ENCODE measurements at places on chromosomes 7 and 10.

DNA sequence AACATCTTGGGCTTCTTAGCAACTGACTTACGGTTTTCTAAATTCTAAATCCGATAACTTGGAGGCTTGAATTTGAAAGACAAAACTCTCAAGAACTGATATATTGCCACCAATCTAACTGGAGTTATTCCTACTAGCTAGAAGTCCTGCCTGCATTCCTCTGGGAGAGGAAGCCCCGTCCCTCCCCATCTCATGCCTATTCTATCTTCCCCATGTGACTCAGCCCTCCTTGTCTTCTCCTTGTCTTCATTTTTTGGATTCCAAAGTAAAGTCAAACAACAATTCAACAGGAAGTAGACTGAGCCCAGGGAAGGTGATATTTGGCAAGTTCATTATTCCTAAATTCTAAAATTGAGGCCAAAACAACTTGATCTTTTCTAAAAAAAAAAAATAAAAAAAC is 587.7 kb downstream of the KCNMA1 start:
- DNase-seq = no peak

- DNase-seq = no peak
Observed at GRCh38 chr7:106634958-106635357, 26.0 kb downstream of the CCDC71L start.

DNA sequence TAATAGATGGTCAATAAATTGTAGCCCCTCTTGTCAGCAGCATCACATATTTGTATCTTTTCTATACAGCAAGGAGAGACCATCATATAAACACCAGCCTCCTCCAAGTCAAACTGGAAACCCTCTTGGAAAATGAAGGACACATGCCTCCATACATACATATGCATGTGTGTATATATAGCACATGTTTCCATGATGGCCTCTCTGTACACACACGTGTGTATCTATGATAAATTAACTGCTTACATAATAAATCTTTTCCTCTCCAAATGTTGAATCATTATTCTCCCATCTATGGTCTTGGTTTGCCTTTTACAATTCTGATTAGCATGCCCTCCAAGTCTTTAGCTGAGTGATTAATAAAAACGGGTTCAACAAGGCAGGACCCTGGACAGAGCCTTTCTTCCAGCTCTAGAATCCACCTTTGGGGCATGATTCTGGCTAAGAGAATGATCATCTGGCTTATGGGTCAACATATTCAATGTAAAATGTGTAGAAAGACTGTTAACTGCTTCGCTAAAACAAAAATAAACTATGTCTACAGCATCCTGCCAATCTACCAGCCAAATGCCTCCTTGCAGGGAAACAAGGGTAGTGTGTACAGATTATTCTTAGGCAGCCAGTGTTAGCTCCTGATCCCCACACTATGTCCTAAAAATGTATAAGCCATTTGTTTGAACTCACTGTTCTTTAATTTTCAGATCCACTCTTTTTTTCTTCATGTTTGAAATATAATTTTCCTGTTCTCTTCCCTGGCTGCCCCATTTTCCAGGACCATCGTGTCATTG is 70.0 kb downstream of the CRTAC1 start:
- no peak for DNase-seq

DNA sequence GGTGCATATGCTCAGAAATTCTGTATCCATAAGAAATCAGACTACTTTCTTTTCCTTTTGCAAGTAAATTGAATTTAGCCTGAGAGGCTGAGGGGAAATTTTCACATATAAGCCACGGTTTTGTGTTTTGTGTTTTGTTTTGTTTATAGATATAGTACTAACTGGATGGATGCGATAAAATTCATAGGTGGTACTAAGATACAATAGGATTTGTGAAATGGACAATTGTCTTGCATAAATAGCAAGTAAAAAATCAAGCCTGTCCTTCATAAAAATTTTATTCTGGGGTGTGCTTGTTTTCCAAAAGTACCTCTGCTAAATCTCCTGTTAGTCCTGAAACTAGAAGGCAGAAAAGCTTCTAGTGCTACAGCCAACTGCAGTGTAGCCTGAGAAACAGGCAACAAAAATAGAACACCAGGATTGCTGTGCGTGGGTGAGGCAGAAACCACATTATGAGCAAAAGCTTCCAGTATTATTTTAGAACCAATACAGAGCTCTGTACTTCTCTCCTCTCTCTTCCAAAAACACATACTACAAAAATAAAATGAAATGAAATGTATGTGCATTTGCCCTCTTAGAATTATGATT is 634 bp upstream of the HDAC9 start:
- no peak for DNase-seq

GRCh38 chr7:50762337-50762736 is 20.4 kb downstream of the GRB10 start:
- DNase-seq = no peak

GRCh38 chr7:33339074-33339790 is 209.9 kb downstream of the BBS9 start:
- DNase-seq = no peak

DNA sequence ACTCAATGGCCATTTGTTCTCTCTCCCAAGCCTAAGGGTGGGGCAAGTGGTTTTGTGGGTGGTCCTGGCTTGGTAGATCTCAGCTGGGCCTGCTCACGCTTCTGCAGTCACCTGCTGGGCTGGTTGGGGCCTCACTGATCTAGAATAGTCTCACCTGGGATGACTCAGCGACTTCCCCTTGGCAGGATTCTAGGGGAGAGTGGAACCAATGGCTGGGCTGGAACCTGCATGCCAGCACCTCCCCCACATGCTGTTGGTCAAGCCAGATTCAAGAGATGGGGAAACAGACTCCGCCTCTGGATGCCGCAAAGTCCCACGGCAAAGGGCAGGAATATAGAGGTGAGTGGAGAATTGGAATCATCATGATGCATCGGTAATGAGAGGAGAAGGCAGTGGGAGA is 292.9 kb upstream of the NPVF start:
- no peak for DNase-seq

DNA sequence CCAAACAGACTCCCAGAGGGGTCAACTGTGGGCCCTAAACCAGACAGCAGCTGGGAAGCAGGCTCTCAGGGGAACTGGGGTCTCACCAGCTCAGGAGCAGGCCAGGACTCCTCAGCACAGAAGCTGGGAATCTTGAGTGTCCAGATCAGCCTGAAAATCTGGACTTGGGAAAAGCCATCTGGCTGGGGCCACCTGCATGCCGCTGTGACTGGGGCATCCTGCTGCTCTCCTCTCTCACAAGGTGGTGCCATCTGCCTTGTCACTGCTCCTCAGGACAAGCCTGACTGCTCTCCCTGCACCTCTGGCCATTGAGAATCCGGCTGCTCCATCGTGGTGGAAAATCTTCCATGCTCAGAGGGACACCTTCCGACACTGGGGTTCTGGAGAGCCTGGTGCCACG is 141.4 kb downstream of the PLPP4 start:
- no peak for DNase-seq

DNA sequence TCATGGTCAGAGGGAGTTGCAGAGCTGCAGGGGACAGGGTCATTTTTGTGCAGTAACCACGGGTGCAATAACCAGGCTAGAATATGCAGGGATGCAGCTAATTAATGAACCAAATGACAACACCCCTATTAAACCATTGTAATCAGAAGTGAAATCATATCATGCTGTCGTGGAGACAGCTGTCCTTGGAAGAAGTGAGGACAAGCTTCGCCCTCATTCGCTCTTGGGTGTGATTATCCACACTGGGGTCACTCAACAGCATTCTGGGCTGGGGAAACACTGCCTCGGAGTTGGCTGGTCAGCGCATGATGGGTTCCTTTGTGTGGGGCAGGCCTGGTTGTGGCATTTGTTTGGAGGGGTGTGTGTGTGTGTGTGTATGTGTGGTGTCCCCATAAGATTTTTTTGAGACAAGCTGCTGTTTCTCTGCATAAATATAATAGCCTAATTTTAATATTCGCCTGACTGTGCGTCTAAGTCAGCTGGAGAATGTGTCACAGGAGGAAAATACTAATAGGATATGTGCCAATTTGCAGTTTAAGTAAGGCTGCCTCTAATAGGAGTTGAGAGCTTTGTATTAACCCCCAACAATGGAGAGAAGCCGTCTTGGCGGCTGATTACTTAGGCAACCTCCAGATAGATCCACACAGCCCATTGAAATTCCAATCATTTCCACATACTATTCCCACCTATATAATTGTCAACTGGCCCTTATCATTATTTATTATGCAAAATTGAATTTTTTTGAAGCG is 149.4 kb downstream of the DNAJB6 start:
- DNase-seq = no peak

- no peak for DNase-seq
Observed at GRCh38 chr10:19021162-19021561, 27.4 kb upstream of the MALRD1 start.

- no peak for DNase-seq
Observed at GRCh38 chr7:106552645-106553445, 108.1 kb downstream of the CCDC71L start.

DNA sequence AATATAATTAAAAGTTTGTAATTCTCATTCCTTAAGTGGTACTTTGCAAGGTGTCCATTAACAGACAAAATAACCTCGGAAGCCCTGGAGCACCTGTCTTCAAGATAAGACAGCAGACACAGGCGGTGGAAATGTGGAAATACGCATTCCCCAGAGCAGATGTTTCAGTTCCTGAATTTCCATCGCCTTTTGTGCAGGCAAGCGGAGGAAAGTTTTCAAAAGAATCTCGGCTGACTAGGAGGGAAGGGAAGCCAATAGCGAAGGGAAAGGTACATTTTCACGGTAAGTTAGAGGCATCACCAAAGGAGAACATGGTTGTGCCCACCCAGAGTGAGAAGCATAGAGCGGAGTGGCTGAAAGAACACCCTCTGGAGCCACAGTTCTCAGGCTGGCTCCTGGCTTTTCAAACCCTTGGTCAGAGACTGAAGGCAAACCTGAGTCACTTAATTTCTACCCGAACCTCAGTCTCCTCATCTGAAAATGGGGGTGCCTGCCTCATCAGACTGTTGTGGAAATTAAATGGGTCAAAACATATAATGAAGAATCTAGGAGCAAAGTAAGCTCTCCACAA is 13.6 kb downstream of the CPA1 start:
- DNase-seq = no peak

- peak; percentile 55 for DNase-seq
Observed at GRCh38 chr10:10642751-10643150, 374.9 kb upstream of the CELF2 start.

GRCh38 chr10:12841426-12841825 is 160.1 kb downstream of the CCDC3 start:
- no peak for DNase-seq

DNA sequence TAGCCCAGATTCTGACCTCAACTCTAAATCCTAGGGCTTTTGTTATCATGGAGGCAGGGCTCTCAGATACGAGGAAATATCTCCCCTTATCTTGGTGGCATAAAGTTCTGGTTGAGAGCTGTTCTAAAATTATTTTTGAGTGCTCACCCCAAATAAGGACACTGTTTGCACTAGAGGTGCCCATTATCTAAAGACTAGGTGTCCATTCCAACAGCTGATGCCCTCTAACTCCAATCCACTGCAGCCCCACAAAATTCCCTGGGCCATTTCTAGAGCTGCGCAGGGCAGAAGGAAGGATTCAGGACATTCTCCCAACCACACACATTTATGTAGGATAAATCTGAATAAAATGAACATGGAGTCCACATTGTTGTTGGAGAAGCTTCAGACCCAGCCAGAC is 301.9 kb downstream of the FGFR2 start:
- DNase-seq = no peak

DNA sequence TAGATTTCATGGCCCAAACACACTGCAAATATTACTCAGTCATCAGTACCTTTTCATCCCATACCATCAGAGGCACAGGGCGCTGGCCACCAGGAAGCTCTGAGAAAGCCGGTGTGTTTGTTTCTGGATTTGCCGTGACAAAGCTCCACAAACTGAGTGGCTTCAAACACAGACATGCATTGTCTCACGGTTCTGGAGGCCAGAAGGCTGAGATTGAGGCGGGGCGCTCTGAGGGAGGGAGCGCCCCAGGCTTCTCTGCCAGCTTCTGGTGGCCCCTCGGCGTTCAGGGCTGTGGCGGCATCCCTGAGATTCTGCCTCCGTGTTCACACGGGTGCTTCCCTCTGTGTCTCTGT is 3.7 kb upstream of the TTYH3 start:
- DNase-seq = no peak

DNA sequence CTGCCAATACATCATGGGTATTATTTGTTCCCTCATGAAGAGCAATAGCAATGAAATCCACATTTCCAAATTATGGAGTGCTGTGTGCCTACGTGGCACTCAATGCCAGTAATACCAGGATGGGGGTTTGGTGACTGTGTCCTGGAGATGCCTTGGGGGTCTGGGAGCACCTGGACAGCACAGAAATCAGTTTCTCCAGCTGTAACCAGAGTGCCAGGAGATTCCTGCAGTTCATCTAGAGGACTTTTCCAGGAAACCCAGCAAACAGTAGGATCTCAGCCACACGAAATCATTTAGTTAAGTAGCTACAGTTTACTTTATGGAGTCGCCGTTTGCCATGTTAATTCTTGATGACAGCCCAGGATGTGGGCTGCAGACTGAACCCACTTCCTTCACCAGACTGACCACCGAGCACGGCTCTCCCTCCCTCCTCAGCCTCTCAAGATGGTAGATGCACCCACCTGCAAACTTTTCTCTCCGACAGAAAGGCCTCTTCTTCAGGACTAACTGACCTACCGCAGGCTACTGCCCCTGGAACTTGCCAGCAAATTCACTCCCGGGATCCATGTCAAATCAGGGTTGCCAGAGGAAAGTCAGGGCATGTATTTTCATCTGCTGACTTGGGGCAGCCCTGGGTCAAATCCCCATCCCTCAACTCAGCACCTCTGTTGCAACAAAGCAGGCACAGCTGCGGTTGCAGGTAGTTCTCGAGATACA is 30.3 kb downstream of the MKI67 start:
- DNase-seq = no peak

DNA sequence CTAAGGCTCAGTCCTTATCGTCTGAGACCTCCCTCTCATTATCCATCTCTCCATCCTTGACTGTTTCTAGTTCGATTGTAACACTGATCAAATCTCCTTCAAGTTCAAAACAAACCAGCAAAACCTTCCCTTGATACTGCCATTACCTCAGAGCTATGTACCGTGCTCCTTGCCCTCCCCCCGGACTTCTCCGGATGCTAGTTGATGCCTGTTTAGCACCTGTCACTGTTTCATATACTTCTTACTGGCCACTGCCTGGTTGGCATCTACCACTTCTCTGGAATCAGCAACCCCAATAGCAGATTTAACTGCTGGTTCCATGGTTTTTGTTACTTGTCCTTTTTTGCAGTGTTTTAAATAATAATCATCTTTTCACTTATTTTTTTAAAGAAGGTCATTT is 64.1 kb downstream of the BMPR1A start:
- no peak for DNase-seq

Measured in brain pericyte (primary cell).